ENCODE measurements at places on chromosomes 13 and 19.

- no peak for DNase-seq
Measured at GRCh38 chr19:11093689-11094238, 4.5 kb downstream of the LDLR start.

DNA sequence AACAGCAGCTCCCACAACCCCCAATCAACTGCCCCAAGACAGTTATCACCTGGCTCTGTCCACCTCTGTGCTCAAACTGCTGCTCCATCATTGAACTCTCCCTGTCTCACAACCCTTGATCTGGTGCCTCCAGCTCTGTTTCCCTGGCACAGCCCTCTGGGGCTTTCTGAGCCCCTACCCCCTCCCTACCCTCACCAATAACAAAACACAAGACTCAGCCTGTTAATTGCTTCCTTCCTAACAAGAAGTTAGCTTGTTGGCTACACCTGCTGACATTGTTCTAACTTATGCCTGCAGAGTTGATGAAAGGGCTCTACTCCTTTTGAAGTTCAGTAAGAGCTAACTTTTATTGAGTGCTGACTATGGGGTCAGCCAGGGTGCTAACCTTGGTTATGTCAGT lies 99.4 kb upstream of the FNDC3A start:
- DNase-seq, result no peak

DNA sequence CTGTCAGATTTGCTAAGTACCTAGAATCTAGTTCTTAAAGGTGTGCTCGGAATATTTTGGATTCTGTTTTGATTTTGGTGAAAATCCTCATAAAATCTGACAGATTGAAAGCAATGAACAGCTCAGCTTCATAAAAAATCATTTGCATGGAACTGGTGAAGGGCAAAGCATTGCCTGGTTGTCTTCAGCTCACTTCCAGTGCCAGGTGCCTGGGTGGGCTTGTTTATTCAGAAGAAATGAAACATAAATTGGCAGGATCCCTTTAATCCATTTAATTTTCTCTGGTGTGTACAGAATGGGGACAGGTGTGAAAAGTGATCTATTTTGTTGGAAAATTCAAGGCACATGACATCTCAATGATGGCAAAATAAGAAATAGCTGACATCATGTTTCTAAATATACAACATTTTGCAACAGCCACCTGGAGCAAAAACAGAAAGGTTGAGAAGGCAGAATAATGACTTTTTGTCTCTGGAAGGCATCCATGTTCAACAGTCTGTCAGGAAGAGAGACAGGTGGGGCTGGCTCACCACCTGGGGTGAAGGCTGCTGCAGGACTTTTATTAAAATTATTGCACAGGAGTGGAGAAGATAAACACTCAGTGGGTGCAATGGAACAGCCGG lies 52.2 kb downstream of the RFC3 start:
- DNase-seq, result no peak

DNA sequence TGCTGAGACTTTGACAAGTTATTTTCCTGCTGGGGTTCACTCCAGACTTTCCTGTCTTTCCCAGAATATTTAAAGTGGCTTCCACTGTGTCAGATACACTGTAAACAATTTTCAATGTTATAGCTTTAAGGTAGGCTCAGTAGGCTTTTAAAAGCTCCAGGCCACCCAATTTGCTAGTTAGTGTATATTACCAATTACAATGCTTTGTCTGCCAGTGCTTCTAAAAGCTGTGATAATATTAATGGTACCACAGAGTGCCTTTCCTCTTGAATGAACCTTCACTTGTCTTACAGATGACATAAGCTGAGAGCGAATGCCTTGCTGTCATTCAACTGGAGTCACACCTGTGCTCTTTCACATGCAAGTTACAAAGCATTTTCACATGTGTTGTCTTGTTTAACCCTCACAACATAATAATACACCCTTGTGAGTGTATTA lies 239.7 kb upstream of the HTR2A start:
- DNase-seq, result no peak

GRCh38 chr13:50140153-50140552 lies 124.9 kb downstream of the KCNRG start:
- DNase-seq, result no peak

GRCh38 chr13:110478405-110479214 lies 82.9 kb downstream of the RAB20 start:
- DNase-seq, result no peak

DNA sequence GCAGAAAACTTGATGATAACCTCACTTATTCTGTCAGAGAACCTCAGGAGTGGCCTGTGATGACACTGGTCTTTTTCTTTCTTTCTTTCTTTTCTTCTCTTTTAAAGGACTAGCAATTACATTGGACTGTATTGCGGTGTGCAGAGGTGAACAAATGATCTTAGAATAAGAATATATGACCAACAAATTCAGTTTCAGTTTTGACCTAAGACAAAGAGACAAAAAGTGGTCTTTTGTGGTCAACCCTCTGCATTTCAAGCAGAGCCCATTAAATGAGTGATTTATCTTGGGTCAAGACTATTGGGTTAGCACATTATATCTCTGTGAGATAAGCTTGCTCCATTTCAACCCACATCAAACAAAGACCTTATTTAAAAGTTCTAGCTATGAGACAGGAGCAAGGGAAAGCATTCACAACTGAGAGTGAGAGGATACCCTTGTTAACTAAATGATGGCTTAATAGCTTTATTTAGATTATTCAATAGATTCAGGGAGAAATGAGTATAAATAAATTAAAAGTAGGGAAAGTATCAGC lies 644.4 kb downstream of the PCDH9 start:
- DNase-seq, result no peak

Data from activated CD8-positive, alpha-beta memory T cell treated with anti-CD3 and anti-CD28 coated beads for 48 hours (primary cell).